ENCODE measurements at places on chromosomes 16 and 17.

DNA sequence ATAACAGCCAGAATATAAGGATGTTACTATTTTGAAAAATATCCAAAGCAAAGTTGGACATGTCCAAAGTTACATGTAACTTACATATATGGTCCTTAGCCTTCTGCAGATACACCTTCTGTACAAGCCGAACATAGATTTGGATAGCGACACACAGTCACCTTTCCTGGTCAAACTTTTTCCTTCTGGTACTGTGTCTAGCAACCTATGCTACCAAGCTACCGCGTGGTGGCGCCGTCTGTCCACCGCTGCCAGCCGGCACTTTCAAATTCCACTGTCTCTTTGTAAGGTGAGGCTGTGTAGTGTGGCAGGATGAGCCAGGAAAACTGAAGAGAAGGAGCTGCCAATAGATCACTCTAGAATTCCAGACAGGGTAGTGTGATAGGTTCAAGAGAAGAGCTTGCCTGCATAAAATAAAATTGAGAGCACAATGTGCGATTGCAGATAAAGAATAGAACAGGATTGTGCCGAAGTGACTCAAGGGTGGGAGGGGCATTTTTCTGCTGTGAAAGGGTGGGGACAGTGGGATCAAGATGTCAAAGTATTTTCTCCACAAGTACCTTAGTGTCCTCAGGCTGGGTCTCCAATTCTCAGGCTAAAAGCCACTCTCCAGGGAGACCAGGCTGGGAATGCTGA lies 366.9 kb downstream of the SLC39A11 start:
- DNase-seq, result peak; percentile 71

GRCh38 chr16:54774768-54775167 lies 155.9 kb upstream of the IRX5 start:
- DNase-seq, result no peak

DNA sequence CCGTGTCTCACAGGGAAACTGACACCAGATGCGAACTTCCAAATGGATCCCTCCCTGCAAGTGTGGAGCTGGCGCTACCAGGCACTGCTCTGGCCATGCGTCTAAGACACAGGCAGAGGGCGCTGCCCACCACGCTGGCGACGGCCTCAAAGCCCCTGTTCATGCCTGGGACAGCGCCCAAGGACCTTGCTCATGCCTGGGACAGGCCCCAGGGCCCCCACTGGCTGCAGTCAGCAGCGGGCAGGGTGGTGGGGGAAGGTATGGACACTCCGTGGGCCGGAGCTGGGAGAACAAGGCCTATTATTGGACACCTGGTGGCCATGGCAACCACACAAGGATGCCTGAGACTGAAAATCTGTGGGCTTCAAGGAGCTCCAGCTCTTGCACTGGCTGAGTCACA lies 8.8 kb downstream of the ZG16B start:
- peak; percentile 72 for DNase-seq

DNA sequence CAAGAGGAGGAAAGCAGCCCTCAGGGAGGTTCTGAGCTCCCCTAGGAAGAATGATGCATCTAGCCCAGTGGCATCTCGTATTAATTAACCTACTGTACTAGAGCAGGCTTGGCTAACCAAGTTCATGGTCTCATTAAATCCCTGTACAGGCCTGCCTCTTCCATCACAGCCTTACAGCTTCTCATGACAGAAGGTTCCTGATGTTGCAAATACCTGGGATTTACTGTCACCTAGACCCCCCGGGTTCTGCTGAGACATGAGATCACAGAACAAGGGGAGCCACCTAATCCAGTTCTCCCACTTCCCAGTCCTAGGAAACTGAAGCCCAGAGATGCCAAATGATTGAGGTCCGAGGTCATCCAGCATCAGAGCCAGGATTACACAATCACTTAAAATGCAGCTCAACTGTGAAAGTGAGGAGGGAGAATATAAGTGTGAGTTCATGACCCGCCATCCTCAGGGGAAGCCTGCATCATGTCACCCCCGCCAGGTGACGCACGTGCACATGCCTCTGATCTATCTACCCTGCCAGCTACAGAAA lies 23.9 kb downstream of the ACLY start:
- no peak for DNase-seq

DNA sequence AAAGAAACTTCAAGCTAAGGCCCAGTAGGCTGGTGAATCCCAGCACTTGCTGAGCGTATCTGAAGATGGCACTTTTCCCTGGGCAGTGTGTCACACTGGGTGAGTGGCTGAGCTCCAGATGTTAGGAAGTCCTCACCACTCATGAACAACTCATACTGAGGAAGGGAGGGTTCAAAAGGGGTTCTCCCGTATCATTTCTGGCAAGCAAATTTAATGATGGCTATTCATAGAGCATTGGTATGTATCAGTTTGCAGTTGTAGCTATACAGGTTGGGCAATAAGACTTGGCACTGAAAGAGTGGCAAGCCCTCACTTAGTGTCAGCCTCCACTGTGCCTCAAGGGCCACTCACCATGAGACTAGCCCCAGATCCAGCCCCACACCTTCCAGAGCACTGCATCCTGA lies 10.7 kb downstream of the GFOD2 start:
- DNase-seq, result no peak

GRCh38 chr16:83455716-83456115 lies 352.1 kb upstream of the HSBP1 start:
- DNase-seq, result no peak

DNA sequence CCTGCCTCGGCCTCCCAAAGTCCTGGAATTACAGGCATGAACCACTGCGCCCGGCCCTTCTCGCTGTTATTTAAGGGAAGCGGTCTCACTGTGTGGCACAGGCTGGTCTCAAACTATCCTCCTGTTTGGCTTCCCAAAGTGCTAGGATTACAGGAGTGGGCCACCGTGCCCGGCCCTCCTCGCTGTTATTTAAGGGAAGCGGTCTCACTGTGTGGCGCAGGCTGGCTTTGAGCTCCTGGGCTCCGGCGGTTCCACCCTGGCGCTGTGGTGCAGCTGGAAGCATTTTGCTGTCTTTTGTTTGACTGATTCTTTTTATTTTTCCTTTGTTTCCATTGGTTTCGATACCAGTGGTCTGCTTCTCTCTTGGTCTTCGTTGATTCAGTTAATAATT lies 40.7 kb downstream of the FOXK2 start:
- no peak for DNase-seq
